ENCODE measurements at places on chromosomes 2 and 18. TPM values are rescaled to one million over a fixed set of nuclear protein-coding genes. Genes with fewer than 3 reads are reported as not detected.
A peak's percentile ranks its signal among the peaks of the same experiment; 100 is the strongest.

GRCh38 chr18:64409511-64409910, 260.6 kb upstream of the LINC00305 start:
- H3K36me3 ChIP-seq: no peaks in the 10 kb centered on the region
- DNase-seq: no peak
- no peaks in the 10 kb centered on the region for H3K27me3 ChIP-seq
- no peaks in the 10 kb centered on the region for H3K4me1 ChIP-seq
- H3K27ac ChIP-seq: no peak overlapping the region
- no peak overlapping the region for H3K4me3 ChIP-seq

Gene TGIF1
- 150 TPM for total RNA-seq

DNA sequence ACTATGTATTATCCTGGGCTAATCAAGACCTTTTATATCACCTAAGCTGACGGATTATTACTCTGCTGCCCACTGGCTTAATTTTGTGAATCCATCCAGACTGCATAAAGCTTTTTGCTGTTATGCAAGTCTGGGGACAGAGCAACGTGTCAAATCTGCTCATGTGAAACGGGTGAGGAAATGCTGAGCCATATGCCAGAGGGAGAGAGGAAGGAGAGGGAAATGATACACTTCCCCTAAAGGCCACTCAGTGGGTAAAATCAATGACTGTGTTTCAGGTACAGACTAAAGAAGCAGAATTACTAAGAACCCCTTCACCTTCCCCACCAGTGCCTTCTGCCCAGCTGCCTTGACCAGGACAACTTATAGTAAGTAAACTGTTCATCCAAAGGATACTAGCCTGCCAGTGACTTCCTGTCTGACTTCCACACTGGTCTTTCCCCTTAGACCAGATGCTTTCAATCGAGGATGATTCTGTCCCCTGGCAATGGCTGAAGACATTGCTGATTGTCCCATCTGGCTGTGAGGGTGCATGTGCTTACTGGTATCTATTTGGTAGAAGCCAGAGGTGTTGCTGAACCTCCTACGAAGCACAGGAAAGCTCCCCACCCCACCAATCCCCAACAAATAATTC, 43.0 kb downstream of the STAT1 start:
- H3K4me1 ChIP-seq: no peaks in the 10 kb centered on the region
- H3K36me3 ChIP-seq: peaks cover 97% of the 10 kb centered on the region
- no peaks in the 10 kb centered on the region for H3K27me3 ChIP-seq
- no peak overlapping the region for H3K4me3 ChIP-seq
- DNase-seq: no peak
- H3K27ac ChIP-seq: no peak overlapping the region

Gene METTL4
- total RNA-seq: 10.5 TPM

DNA sequence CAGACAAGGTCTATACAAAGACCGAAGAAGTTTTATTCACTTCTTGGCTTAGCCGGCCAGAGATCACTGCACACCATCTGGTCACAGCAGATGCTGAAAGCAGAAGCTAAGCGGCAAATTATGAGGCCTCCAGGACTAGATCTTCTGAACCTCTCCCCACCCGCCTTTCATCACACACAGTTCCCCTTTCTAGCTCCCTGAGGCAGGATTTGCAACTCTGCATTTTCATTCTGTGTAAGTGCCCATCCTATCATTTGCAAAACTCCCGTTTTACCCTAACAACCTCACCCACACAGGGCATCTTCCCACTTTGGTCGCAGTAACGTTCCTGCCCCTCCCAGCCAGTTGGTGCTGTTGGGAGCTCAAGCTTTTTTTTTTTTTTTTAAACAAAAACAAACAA, 3.1 kb upstream of the MOB1A start:
- no peak overlapping the region for H3K4me3 ChIP-seq
- no peaks in the 10 kb centered on the region for H3K36me3 ChIP-seq
- H3K4me1 ChIP-seq: peaks cover 10% of the 10 kb centered on the region
- no peak overlapping the region for H3K27ac ChIP-seq
- no peak for DNase-seq

DNA sequence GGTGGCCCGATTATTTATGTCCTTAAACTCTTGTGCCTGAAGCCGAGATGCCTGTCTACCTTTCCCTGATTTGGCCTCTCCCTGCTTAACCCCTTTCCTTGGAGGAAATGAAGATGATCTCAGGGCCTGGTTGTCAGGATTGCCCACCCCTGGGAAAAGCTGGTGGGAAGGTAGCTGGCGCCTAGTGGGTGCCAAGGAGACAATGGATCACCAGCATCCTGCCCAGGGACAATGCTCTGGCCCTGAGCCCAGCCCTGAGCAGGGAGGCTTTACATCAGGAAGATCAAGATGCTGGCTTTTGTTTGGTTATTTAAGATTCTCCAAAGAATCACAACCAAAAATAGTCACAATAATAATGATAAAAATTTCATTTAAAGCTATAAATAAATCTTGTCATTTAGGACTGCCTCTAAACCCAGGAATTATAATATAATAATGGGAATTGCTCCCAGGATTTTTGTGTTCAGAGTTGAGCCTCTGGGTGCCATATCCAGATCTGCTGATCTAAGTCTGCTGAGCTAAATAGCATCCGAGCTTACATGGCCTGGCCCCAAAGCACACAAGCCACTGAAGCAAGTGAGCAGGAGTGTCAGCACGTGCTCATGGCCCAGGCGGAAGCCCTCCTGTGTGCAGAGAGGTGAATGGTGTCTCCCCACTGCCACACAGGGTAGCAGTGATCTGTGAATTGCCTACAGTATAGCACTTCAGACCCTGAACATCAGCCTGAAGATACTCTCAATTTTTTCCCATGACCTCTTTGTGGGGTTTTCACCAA, 57.8 kb upstream of the MAP3K20 start:
- H3K27ac ChIP-seq: no peak overlapping the region
- DNase-seq: no peak
- no peaks in the 10 kb centered on the region for H3K4me1 ChIP-seq
- H3K27me3 ChIP-seq: peaks cover 19% of the 10 kb centered on the region
- H3K4me3 ChIP-seq: no peak overlapping the region

- no peaks in the 10 kb centered on the region for H3K4me1 ChIP-seq
- no peak overlapping the region for H3K4me3 ChIP-seq
- DNase-seq: no peak
- H3K27me3 ChIP-seq: peaks cover 15% of the 10 kb centered on the region
- H3K36me3 ChIP-seq: no peaks in the 10 kb centered on the region
Measured at GRCh38 chr2:95060446-95061118, 35.1 kb downstream of the MAL start.

GRCh38 chr18:45412577-45412976, 202.7 kb upstream of the SLC14A2 start:
- peaks cover 2% of the 10 kb centered on the region for H3K27me3 ChIP-seq
- H3K4me3 ChIP-seq: no peak overlapping the region
- H3K27ac ChIP-seq: no peak overlapping the region

GRCh38 chr18:8980918-8981317, 121.6 kb upstream of the NDUFV2 start:
- no peaks in the 10 kb centered on the region for H3K27me3 ChIP-seq
- H3K4me1 ChIP-seq: peaks cover 9% of the 10 kb centered on the region
- H3K27ac ChIP-seq: no peak overlapping the region

Gene UGT1A5
- not detected for total RNA-seq

Gene SPP2
- not detected for total RNA-seq

Gene GALNT14
- not detected for total RNA-seq

GRCh38 chr2:23448906-23449305, 63.9 kb downstream of the KLHL29 start:
- no peak overlapping the region for H3K27ac ChIP-seq
- H3K4me1 ChIP-seq: peaks cover 8% of the 10 kb centered on the region
- H3K36me3 ChIP-seq: no peaks in the 10 kb centered on the region
- no peaks in the 10 kb centered on the region for H3K27me3 ChIP-seq
- DNase-seq: no peak

DNA sequence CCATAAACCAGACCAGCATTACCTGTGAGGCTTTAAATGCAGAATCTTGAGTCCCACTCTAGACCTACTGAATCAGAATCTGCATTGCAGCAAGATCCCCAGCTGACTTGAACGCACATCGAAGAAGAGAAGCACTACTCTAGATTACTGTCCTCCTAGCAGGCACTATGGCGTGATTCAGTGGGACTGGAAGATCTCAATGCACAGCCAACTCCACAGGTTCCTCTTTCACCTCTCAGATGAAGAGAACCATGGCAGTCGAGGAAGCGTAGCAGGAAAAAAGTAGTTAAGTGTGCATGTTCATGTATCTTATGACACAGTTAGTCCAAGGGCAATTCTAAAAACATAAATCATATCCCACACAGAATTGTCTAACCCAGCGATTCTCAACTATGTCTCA, 97.4 kb downstream of the STK39 start:
- H3K27ac ChIP-seq: no peak overlapping the region
- no peak overlapping the region for H3K4me3 ChIP-seq
- H3K36me3 ChIP-seq: no peaks in the 10 kb centered on the region
- no peak for DNase-seq

DNA sequence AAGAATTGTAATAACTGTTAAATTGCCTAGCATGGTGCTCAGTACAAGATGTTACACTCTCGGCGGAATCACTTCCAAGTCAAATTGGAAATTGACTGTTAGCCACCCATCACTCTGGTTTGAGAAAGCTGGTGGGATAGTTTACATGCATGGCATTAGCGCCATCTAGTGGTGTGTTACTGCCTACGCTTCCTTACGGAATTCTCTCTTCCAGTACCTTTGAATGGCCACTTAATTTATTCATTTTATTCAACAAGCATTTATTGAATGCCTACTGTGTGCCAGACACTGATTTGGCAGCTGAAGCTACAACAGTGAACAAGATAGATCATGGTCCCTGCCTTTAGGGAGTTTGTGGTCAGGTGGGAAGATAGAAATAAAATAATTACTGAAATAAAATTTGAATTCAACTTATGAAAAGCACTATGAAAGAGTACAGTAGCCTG, 171.2 kb downstream of the TMEM247 start:
- DNase-seq: peak; percentile 77
- H3K27ac ChIP-seq: no peak overlapping the region
- H3K36me3 ChIP-seq: no peaks in the 10 kb centered on the region
- peaks cover 56% of the 10 kb centered on the region for H3K4me1 ChIP-seq

DNA sequence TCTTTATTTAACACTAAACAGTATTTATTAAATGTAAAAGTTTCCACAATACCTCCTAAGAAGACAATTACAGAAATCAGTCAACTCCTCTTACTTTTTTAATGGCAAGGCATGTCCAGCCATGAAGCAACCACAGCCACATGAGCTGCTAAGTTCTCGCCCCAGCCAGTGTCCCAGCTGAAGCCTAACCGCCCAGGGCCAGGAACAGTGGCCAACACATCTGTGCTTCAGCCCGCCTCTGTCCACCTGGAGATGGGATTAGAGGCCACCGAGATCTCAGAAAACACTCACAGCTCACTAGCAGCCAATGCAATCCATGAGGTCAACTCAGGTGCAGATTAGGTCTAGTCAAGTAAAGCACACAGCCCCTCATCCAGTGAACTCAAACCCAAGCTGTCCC, 40.2 kb downstream of the PID1 start:
- H3K4me1 ChIP-seq: no peaks in the 10 kb centered on the region
- no peak overlapping the region for H3K27ac ChIP-seq
- no peak overlapping the region for H3K4me3 ChIP-seq
- no peaks in the 10 kb centered on the region for H3K27me3 ChIP-seq

Measured in osteoblast (primary cell).